CD4-positive, alpha-beta T cell treated with Interleukin-21 for 1 hour (primary cell): ENCODE measurements at places on chromosomes 6 and 20.

DNA sequence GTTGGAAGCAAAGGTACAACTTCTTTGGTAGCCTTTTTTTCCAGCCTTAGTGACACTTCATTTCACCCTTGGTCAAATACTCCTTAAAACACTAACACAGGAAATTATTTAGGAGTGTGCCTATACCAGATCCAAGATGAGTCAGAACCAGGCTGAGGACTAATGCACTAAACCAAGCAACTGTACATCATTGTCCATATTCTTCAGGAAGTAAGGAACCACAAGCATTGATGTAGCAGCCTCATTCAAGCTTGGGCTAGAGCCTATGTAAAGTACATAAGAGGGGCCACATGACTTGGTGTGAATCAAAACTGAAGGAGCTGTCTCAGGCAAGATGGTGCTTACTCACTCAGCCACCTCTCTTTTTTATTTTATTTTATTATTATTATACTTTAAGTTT is 20.7 kb upstream of the ADGB start:
- no peak for DNase-seq

DNA sequence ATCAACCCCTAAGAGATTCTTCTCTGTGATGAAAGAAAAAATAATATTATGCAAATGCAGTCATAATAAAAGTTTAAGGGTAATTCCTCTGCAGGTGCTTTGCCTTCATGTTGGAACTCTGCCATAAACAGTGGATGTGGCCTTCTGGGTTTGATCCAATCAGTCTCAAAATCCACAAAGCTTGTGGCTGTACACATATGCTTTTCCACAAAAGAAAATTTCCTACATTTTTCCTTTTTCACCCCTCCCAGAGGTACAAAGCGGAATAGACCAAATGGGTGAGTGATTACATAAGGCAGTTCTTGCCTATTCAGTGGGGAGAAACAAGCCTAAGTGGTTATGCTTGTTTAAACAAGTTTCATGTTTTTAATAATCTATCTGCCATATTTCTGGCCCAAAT is 16.7 kb downstream of the CALHM5 start:
- DNase-seq: no peak

DNA sequence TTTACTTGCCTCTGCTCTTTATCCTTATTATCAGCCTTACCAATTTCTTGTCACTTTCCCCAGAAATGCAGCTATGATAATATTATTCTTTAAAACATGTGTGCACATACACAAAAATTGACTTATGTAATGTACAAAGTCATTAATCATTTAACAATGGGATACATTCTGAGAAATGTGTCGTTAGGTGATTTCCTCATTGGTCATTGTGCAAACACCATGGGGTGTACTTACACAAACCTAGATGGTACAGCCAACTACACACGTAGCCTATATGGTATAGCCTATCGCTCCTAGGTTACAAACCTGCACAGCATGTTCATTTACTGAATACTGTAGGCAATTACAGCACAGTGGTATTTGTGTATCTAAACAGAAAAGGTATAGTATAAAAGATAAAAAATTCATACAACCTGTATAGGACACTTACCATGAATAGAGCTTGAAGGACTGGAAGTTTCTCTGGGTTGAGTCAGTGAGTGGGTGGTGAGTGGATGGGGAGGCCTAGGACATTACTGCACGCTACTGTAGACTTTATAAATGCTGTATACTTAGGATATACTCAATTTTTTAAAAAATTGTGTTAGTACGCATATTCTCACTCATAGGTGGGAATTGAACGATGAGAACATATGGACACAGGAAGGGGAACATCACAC is 56.9 kb downstream of the HIVEP1 start:
- DNase-seq: no peak

DNA sequence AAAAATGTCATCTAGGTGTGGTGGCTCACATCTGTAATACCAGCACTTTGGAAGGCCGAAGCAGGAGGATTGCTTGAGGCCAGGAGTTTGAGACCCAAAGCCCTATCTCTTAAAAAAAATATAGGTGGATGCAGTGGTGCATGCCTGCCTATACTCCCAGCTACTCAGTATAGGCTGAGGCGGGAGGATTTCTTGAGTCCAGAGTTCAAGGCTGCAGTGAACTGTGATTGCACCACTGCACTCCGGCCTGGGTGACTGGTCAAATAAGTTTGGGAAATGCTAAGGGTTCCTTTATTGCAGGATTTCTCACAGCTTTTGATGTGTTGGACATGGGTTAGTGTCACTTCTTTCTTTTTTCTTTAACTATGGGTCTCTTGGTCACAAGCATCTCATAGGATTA is 261.3 kb downstream of the PLCB1 start:
- DNase-seq: no peak

DNA sequence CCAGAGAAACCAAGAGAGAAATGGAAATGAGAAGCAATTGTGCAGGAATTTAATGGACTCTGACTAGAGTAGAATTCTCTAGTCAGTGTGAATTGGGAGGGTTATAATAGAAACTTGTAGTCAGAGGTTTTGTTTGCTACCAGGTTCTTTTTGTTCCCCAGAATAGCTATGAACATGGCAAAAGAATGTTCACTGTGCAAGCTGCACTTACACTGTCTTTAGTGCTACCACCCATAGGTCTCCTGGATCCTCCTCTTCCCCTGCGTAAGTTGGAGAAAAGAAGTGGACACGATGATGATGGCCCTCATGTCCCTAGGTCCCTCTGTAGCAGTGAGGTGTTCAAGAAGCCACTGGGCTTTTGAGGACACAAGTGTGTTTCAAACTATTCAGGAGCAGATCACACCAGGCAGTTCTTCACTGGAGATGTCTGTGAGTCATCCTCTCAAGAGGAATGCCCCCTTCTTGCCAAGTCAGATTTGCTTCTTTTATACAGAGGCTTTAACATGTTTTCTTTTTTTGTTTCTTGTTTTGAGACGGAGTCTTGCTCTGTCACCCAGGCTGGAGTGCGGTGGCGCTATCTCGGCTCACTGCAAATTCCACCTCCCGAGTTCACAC is 47.6 kb upstream of the SMIM8 start:
- no peak for DNase-seq

- DNase-seq: no peak
These were observed 302.7 kb upstream of the TFAP2D start for GRCh38 chr6:50410579-50410978.

- DNase-seq: no peak
These were observed 364.3 kb upstream of the PTCHD4 start for GRCh38 chr6:48475275-48475674.

GRCh38 chr6:24919056-24919892 is 16.5 kb downstream of the RIPOR2 start:
- DNase-seq: no peak

DNA sequence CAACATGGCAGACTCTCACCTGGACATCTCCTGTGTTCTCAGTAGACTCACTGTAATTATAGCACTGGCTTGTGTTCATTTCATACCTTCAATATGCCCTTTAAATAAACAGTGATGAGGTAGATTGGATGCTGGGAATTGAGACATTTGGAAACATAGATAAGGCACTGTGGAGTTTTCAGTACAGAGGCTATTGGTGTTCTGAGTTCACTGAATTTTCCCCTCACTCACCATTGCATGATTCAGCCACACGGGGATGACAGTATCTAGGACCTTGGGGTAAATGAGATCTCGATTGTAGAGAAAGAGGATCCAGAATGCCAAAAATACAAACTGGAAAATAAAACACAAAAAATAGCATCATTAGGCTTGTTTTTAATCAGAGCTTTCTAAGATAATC is 12.6 kb downstream of the ADTRP start:
- no peak for DNase-seq

- DNase-seq: no peak
These were observed 114.7 kb downstream of the RWDD2A start for GRCh38 chr6:83307849-83308248.

- no peak for DNase-seq
These were observed 18.1 kb downstream of the ENPP1 start for GRCh38 chr6:131825946-131826345.

DNA sequence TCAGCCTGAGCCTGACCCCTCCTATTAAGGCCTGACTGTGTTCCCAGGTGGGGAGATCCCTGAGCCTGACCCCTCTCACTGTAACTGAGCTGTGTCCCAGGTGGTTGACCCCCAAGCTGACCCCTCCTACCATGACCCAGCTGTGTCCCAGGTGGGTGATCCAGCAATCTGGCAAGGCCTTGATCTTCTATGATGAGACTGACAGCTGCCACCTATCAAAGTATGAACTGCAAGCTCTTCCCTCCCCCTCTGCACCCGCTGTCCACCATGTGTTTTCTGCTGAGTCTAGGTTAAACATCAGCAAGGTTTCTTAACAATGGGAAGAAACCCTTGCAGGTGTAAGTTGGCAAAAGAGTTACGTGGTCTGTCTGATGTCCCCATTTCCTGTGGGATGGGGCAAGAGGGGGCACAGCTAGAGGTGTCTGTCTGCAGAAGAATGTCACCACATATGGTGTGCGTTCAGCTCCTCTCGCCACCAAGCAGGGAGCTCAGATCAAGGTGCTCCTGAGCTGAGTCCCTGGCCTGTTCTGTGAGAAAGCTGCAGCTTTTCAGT is 5.9 kb downstream of the PXDC1 start:
- no peak for DNase-seq

GRCh38 chr6:2435323-2435722 is 189.9 kb upstream of the GMDS start:
- no peak for DNase-seq

- no peak for DNase-seq
These were observed 13.6 kb downstream of the POU3F2 start for GRCh38 chr6:98847779-98848538.

DNA sequence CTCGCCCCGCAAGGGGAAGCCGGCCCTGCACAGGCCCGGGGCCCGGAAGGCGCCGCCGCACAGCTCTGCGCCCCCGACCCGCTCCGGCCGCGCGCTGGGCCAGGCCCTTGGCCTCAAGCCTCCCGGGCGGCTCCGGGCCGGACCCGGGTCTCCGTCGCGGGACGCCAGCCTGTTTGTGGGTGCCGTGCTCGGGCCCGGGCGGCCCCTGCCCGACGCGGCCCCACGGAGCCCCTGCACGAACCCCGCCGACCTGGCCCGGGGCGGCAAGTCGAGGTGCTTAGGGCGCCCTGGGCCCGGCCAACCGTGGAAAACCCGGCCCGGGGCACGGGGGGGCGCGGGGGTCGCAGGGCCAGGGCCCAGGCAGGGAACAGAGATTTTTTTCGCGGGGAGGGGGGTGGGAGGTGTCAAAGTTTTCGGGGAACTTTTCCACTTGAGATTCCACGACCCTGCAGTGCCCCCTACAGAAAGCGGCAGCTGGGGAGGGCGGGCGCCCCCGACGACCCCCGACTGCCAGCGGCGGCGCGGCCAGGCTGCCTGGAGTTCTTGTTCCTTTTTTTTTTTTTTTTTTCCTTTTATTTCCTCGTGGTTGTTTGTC is 805 bp upstream of the STX16 start:
- DNase-seq: peak; percentile 41

- no peak for DNase-seq
These were observed 172.5 kb downstream of the HS3ST5 start for GRCh38 chr6:114170372-114170771.

- no peak for DNase-seq
These were observed 553.0 kb upstream of the MARCKS start for GRCh38 chr6:113304116-113304515.
